ENCODE measurements at places on chromosomes 12 and 14. TPM values are rescaled to one million over a fixed set of nuclear protein-coding genes. Genes with fewer than 3 reads are reported as not detected.

The L3HYPDH gene
- 41.7 TPM for total RNA-seq

The CRACR2A gene
- 1.8 TPM for total RNA-seq

The BLOC1S1 gene
- total RNA-seq = 169 TPM

The KCNK10 gene
- not detected for total RNA-seq

The CCDC175 gene
- not detected for total RNA-seq

The AMHR2 gene
- not detected for total RNA-seq

The HHIPL1 gene
- total RNA-seq = 0.81 TPM

The PLCZ1 gene
- total RNA-seq = not detected

The SH2B3 gene
- total RNA-seq = 32.1 TPM
